Osteoblast (primary cell): ENCODE measurements at places on chromosomes 5 and 9. TPM values are rescaled to one million over a fixed set of nuclear protein-coding genes. Genes with fewer than 3 reads are reported as not detected.

GRIA1 gene
- total RNA-seq = 0.29 and 1.1 TPM in 2 replicates

PHF24 gene
- total RNA-seq = under 0.01 TPM in 1 of 2 replicates, not detected in the other

SLC24A2 gene
- under 0.01 TPM in 1 of 2 replicates, not detected in the other for total RNA-seq

CD274 gene
- 0.72 and 1.5 TPM in 2 replicates for total RNA-seq

GRCh38 chr5:11918463-11919045 lies 14.3 kb upstream of the CTNND2 start:
- DNase-seq = no peak

DNA sequence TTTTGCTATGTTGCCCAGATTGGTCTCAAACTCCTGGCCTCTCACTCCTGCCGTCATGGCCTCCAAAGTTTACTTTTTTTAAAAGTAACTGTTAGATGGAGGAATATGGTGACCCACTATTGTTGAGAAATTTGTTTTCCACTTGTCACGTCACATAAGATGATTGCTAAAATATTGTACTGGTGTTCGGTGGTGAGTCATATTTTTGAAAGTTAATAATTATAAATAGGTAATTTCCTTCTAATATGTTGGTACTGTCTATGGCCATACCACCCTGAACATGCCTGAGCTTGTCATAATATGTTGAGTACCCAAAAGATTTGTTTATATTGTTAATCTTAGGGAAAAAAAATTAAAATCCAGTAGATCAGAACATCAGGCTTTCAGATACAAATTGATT lies 22.6 kb downstream of the RMI1 start:
- DNase-seq = no peak

GRCh38 chr5:143676802-143677201 lies 135.2 kb upstream of the HMHB1 start:
- no peak for DNase-seq

- no peak for DNase-seq
These were observed 1.3 kb upstream of the PLPPR1 start for GRCh38 chr9:101027236-101027635.
